Cardiac fibroblast (primary cell): ENCODE measurements at places on chromosomes 6 and 20.

DNA sequence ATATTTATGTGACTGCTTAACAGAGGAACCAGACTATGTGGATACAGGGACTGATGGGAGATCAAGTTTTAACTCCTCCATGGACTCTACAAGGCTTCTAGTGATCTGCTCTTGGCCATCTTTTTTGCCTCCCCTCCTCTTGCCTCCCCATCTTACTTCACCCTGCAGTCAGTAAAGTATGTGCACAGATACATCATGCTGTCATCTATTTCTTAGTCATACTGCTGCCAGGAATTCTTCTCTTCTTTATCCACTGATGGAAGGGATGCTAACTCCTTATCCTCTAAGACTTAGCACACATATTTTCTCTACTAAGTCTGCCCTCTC, 27.6 kb upstream of the FAM83C start:
- peak; percentile 73 for DNase-seq

GRCh38 chr6:139533573-139534471, 159.4 kb upstream of the CITED2 start:
- DNase-seq = peak; percentile 94

DNA sequence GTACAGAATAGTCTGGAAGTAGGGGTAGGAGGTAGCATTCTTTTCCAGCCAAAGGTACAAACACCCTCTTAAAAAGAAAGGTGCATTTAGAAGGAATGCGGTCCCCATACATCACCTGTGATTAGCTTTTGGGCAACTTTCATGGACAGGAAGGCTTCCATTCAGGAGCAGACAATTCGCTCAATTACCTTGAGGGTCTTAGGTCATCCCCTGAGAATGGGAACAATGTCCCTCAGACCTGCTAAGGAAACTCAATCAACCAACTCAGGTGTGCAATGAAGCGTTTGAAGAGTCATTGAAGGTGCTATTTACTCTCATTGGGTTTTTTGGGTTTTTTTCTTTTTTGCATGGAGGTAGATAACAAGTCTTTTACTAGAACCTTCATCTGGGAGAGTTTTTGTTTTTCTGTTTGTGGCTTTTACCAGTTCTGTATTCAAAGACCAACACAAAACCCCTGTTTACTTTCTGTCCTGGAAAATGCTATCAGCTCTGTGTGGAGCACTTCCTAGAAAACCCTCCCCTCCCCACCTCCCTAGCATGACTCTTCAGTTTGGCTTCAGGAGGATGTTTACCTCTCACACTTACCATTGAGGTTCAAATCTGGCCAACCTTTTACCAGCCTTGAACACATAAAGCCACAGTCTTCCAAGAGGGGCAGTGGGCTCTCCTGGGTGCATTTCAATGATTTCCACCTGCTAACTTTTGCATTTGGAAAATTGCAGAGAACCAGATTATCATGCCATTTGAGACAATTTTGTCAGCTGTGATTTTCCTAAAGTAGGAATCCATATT, 271.2 kb upstream of the PRDM1 start:
- DNase-seq = no peak

DNA sequence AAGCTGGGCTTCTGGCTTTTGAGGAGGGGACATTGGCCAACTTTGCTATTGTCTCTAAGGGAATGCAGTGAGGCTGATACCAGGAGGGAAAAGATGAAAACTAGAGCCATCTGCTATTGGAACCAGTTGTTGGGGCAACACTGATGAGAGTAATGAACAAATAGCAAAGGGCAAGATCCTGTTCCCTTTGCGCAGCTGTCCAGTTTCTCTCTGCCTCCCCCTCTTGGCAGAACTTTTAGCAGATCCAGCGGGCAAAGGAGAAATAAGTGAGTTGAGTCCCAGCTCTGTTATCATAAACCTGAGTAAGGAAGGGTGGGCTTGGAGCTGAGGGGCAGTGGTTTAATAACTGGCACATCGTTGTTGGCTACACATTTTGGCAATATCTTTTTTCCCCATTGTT, 126.8 kb downstream of the AKAP7 start:
- no peak for DNase-seq

DNA sequence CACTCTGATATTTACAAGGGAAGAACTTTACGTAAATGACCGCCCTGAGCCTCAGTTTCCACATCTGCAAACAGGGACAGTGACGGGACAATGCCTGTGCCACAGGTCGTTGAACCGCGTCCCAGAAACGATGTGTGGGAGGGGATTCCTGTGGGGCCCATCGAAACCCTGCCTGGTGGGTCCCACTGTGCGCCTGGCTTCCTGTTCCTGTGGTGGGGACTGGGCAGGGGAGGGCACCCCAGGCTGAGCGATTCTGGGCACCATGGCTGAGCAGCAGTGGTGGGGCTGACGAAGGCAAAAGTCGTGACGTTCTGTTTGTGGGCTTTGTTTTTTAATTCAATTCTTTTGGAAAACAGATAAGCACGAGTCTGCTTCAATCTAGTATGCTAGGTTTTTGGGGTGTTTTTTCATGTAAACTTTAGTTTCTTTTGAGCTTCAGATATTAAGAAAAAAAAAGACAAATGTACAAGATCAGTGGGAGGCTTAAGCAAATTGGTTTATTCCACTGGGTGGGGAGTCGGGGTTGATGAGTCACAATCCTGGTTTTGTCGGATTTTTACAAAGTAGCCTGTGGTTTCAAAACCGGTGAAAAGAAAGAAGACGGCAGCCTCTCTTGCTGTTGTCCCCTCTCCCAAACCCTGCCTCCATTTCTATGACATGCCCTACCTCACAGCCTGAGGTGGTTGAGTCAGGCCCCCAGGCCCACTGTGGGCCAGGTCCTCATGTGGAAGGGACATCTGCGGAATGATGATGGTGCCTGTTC, 40.4 kb downstream of the GNAS-AS1 start:
- no peak for DNase-seq

GRCh38 chr6:40169878-40170277, 235.6 kb upstream of the MOCS1 start:
- DNase-seq = no peak

- DNase-seq = peak; percentile 27
Observed at GRCh38 chr20:5919626-5920544, 30.4 kb downstream of the TRMT6 start.

DNA sequence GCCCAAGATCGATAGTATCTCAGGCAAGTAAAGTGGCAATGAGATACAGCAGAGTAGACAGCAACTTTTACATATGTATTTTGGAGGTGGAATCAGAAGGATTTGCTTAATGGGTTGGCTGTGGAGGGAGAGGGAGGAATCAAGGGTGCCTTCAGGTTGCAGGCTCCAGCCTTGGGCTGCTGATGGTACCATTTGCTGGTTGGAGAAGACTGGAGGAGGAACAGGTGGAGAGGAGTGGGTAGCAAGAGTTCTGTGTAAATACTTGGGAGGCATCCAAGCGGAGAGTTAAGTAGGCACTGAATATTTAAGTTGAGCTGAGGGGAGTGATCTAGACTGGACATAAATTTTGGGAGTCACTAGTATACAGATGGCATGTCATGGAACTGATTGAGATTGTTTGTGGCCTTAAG, 5.2 kb downstream of the BICRAL start:
- DNase-seq = no peak

DNA sequence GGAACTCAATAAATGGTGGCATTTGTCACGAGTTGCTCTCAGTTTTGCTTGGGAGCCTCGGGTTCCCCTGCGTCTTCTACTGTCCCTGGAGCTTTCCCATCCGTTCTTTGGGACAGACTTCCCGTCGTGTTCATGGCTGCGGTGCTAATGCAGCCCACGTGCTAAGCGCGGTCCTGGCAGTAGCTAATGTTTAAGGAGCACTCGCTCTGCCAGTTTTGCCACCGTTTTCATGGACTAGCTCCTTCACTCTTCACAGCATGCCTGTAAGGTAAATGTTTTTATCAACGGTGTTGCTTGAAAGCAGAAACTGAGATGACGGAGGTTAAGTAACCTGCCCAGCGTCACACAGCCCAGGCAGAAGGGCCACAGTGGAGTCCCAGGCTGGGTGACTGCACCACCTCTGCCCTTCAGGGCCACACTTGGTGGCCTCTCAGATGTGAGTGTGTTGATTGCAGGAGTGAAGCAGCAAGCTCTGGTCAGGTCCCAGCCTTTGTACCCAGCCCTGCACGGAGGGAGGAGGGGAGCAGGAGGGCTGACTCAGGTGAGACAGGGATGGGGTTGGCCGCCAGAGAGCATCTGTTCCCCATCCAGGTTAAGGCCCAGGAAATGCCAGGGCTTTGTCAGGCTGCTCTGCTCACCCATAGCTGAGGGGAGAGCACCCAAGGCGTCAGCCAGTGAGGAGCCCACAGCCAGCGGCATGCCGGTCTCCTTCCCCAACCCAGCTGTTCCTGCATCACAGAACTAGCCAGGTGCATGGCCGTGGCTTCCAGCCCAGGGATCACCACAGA, 181.8 kb downstream of the ZMYND8 start:
- no peak for DNase-seq
